ENCODE measurements at places on chromosomes 3 and 15. TPM values are rescaled to one million over a fixed set of nuclear protein-coding genes. Genes with fewer than 3 reads are reported as not detected.

CHRM5 gene
- 0.23 TPM for total RNA-seq

GRCh38 chr3:126356373-126357264 is 589 bp downstream of the KLF15 start:
- peaks cover 6% of the 10 kb centered on the region for H3K4me1 ChIP-seq
- peaks cover 12% of the 10 kb centered on the region for H3K36me3 ChIP-seq
- no peaks in the 10 kb centered on the region for H3K27me3 ChIP-seq
- DNase-seq: peak; percentile 45

- H3K27me3 ChIP-seq: no peaks in the 10 kb centered on the region
- DNase-seq: no peak
- no peak overlapping the region for H3K4me3 ChIP-seq
- peaks cover 12% of the 10 kb centered on the region for H3K4me1 ChIP-seq
- no peak overlapping the region for H3K27ac ChIP-seq
Observed at GRCh38 chr15:76312540-76313174, 1.4 kb upstream of the ETFA start.

DNA sequence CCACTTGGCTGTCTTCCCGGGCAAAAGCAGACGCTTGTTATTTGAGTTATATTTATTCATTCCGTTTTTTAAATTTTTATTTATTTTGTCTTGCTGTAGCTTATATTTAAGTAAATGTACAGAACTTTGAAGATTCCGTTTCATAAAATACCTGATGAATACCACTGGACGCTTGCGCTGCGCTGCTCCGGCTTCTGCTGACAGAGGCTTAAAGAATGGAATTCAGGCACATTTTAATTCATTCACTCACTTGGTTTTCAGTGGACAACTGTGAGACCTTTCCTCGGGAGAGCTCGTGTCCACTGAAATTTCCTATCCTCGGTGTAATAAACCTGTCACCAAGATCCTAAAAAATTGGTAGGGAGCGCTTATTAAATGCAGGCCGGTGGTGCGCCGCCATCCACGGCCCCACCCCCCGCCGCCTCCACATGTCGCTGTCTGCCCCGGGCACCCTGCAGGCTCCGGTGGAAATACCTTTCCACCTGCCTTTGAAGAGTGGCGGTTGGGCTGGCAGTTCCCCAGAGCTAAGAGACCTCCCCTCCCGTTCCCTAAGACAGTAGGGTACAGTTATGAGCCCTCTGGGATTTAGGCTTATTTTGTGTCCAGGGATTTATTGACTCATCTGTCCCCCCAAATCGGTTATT is 62.5 kb upstream of the UBE2E1 start:
- no peak for DNase-seq
- H3K36me3 ChIP-seq: no peaks in the 10 kb centered on the region
- H3K27me3 ChIP-seq: no peaks in the 10 kb centered on the region
- peaks cover 24% of the 10 kb centered on the region for H3K4me1 ChIP-seq

DNA sequence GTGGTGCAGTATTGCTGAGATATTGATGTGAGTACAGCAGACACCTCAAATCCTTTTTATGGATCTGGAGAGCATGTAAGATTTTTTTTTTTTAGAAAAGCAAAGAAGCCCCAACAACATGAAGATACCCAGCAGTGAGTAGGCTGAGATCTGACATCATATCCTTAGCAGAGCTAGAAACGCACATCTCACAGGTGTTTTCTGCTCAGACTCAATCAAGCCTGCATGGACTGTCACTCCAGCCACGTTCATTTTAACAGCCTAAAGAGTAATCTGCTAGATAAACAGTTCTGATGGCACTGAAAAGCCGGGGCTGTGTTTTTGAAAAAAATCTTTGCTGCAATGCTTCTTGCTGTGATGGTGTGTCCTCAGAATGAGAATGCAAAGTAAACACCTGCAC is 544.2 kb downstream of the FGF12 start:
- DNase-seq: no peak
- no peaks in the 10 kb centered on the region for H3K27me3 ChIP-seq
- no peaks in the 10 kb centered on the region for H3K36me3 ChIP-seq
- H3K4me3 ChIP-seq: no peak overlapping the region
- H3K27ac ChIP-seq: no peak overlapping the region

- no peaks in the 10 kb centered on the region for H3K27me3 ChIP-seq
- DNase-seq: peak; percentile 80
- H3K4me1 ChIP-seq: peaks cover 11% of the 10 kb centered on the region
- H3K27ac ChIP-seq: no peak overlapping the region
- no peak overlapping the region for H3K4me3 ChIP-seq
Observed at GRCh38 chr3:24519368-24520100, 24.9 kb upstream of the THRB start.

DNA sequence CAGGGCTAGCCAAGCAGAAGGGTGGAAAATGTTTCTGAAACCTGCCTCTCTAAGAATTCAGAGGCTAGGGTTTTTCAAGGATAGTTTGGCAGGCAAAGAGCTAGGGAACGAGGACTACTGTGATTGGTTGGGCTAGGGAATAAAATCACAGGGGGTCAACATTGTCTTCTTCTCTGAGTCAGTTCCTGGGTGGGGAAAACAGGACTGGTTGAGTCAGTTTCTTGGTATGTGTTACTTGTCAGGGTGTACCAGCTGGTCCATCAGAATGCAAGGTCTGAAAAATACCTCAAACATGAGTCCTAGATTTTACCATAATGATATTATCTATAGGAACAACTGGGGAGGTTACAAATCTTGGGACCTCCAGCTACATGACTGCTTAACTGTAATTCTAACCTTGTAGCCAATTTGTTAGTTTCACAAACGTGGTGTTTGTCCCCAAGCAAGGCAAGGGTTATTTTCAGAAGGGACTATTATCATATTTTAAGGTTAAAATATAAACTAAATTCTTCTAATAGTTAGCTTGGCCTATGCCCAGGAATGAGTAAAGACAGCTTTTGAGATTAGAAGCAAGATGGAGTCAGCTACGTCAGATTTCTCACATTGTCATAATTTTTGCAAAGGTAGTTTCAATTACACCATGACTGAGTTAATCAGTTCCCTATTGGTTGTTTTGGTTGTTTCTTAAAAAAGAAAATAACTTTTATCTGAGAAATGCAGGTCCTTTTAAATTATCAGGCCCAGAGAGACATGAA is 231.5 kb downstream of the ALCAM start:
- H3K27me3 ChIP-seq: no peaks in the 10 kb centered on the region
- no peak overlapping the region for H3K4me3 ChIP-seq
- no peaks in the 10 kb centered on the region for H3K36me3 ChIP-seq
- no peaks in the 10 kb centered on the region for H3K4me1 ChIP-seq
- no peak overlapping the region for H3K27ac ChIP-seq

B3GALNT1 gene
- total RNA-seq: 20.6 TPM

DNA sequence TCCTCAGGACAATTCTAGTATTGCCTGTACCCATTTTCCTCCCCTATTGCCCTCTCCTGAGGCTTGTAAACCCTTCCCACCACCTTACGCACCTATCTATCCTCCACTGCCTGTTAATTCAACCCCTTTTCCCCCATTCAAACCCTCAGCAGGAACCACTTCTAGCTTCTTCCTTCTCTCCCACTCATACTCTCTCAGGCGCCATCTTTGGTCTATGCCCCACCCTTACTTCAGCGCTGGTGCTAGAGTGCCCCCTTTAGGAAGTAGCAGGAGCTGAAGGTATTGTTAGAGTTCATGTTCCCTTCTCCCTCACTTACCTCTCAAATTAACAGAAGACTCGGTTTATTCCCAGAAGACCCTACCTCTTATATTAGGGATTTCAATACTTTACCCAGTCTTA is 121.8 kb upstream of the NLGN1 start:
- H3K36me3 ChIP-seq: no peaks in the 10 kb centered on the region
- H3K4me3 ChIP-seq: no peak overlapping the region
- H3K27me3 ChIP-seq: no peaks in the 10 kb centered on the region
- H3K4me1 ChIP-seq: no peaks in the 10 kb centered on the region

- no peaks in the 10 kb centered on the region for H3K27me3 ChIP-seq
- H3K4me1 ChIP-seq: peaks cover 14% of the 10 kb centered on the region
- no peak overlapping the region for H3K4me3 ChIP-seq
- H3K27ac ChIP-seq: peak overlapping the region; percentile 79
- H3K36me3 ChIP-seq: peaks cover 14% of the 10 kb centered on the region
Observed at GRCh38 chr3:111910806-111911205, 51.7 kb downstream of the PHLDB2 start.

PCOLCE2 gene
- total RNA-seq: 32.2 TPM

DNA sequence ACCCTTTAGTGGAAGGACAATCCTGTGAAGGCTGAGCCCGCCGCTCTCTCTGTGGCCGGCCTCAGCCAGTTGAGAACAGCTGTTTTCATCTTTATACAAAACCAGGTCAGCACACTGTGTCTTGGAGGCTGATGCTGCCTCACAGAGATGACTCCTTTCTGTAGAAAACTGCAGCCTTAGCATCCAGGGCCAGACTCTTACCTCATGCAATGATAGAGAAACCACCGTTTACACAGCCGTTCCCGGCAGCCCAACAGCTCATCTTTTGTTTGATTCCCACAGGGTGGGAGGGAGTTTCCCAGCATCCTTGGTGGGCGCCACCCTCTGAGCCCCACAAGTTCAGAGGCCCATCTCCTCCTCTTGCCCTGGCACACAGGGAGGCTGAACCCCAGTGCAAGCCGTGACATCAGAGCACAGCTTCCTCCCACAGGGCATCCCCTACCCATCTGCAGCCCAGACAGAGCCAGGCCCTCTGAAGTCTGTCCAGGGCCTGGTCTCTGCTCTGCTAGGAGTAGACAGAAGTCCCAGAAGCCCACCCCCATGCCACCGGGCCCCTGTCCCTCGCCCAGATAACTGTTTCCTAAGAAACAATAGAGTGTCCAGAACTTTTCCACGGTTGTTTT is 105.0 kb downstream of the LRRK1 start:
- no peaks in the 10 kb centered on the region for H3K27me3 ChIP-seq
- peak overlapping the region; percentile 32 for H3K27ac ChIP-seq
- DNase-seq: peak; percentile 87
- no peak overlapping the region for H3K4me3 ChIP-seq
- peaks cover 20% of the 10 kb centered on the region for H3K4me1 ChIP-seq

GRCh38 chr15:74836846-74837245 is 6.1 kb downstream of the ULK3 start:
- no peak for DNase-seq
- H3K36me3 ChIP-seq: no peaks in the 10 kb centered on the region
- H3K27me3 ChIP-seq: no peaks in the 10 kb centered on the region
- no peak overlapping the region for H3K27ac ChIP-seq
- H3K4me1 ChIP-seq: no peaks in the 10 kb centered on the region

- no peaks in the 10 kb centered on the region for H3K27me3 ChIP-seq
- no peak for DNase-seq
- H3K36me3 ChIP-seq: no peaks in the 10 kb centered on the region
- no peak overlapping the region for H3K27ac ChIP-seq
Observed at GRCh38 chr3:13378155-13378554, 42.0 kb downstream of the NUP210 start.

GRCh38 chr3:162534431-162534830 is 1037.8 kb downstream of the OTOL1 start:
- DNase-seq: no peak
- no peaks in the 10 kb centered on the region for H3K27me3 ChIP-seq
- H3K36me3 ChIP-seq: no peaks in the 10 kb centered on the region
- H3K4me1 ChIP-seq: no peaks in the 10 kb centered on the region

CLEC3B gene
- 52.3 TPM for total RNA-seq

GRCh38 chr15:71153823-71154524 is 38.7 kb downstream of the THSD4 start:
- H3K4me1 ChIP-seq: peaks cover 2% of the 10 kb centered on the region
- no peak for DNase-seq
- no peaks in the 10 kb centered on the region for H3K27me3 ChIP-seq
- no peak overlapping the region for H3K27ac ChIP-seq
- H3K4me3 ChIP-seq: no peak overlapping the region

- H3K27me3 ChIP-seq: no peaks in the 10 kb centered on the region
- no peak overlapping the region for H3K27ac ChIP-seq
- no peaks in the 10 kb centered on the region for H3K4me1 ChIP-seq
- DNase-seq: peak; percentile 12
Observed at GRCh38 chr15:35886765-35887164, 340.8 kb upstream of the DPH6 start.

GRCh38 chr3:14482271-14482721 is 57.8 kb downstream of the GRIP2 start:
- H3K36me3 ChIP-seq: peaks cover 23% of the 10 kb centered on the region
- DNase-seq: peak; percentile 67
- no peak overlapping the region for H3K4me3 ChIP-seq
- H3K4me1 ChIP-seq: no peaks in the 10 kb centered on the region
- no peaks in the 10 kb centered on the region for H3K27me3 ChIP-seq

ISLR gene
- total RNA-seq: 30.4 TPM

GRCh38 chr15:57598346-57598745 is 6.6 kb downstream of the MYZAP start:
- no peak for DNase-seq
- peaks cover 6% of the 10 kb centered on the region for H3K4me1 ChIP-seq
- H3K36me3 ChIP-seq: no peaks in the 10 kb centered on the region
- H3K27ac ChIP-seq: peak overlapping the region; percentile 66
- no peak overlapping the region for H3K4me3 ChIP-seq
- no peaks in the 10 kb centered on the region for H3K27me3 ChIP-seq

DNA sequence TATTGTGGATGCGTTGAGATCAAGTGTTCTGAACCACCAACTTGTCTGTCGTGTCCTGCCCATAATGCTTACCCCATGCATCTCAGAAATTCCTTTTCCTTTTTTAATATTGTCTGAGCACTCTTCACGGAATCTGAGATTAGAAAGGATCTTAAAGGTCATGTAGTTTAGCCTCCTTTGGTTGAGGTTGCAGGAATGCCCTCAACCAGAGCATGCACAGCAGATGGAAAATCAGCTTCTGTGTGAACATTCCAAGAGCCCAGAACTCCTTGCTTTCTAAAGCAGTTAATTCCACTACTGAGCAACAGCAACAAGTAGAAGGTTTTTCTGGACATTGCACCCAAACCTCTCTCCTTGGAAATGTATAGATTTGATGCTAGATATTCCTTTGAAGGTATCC is 153.7 kb downstream of the TPRG1 start:
- no peaks in the 10 kb centered on the region for H3K36me3 ChIP-seq
- no peak overlapping the region for H3K27ac ChIP-seq
- no peak overlapping the region for H3K4me3 ChIP-seq
- no peaks in the 10 kb centered on the region for H3K27me3 ChIP-seq
- DNase-seq: no peak

- H3K27ac ChIP-seq: no peak overlapping the region
- H3K4me1 ChIP-seq: peaks cover 20% of the 10 kb centered on the region
- no peaks in the 10 kb centered on the region for H3K27me3 ChIP-seq
- H3K36me3 ChIP-seq: no peaks in the 10 kb centered on the region
- no peak overlapping the region for H3K4me3 ChIP-seq
Observed at GRCh38 chr3:127720985-127721935, 48.5 kb downstream of the ABTB1 start.

All from lung (tissue), 17 donors.